ENCODE measurements at places on chromosomes 12 and 14.

- DNase-seq: no peak
Measured at GRCh38 chr12:84785951-84786350, 126.6 kb downstream of the SLC6A15 start.

- peak; percentile 75 for DNase-seq
Measured at GRCh38 chr12:95412482-95413311, 61.3 kb upstream of the METAP2 start.

GRCh38 chr12:75000120-75000519, 209.5 kb downstream of the KCNC2 start:
- no peak for DNase-seq

DNA sequence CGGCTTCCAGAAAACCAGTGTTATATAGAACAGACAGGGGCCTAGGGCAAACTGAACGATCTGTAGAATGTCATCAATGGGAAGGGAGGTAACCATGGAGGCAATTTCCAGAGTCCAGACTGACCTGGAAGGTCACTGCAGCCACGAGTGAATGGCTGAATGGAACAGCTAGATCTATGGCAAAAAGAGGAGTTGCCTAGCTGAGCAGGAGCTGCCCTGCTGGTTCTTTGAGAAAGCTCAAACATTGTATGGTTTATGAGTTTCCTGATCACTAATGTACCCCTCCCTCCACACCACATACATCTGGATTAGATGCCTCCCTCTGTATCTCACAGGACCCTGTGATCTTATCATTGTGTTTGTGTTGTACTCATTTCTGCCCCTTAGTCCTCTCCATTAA, 1.0 kb upstream of the RERG start:
- DNase-seq: no peak

DNA sequence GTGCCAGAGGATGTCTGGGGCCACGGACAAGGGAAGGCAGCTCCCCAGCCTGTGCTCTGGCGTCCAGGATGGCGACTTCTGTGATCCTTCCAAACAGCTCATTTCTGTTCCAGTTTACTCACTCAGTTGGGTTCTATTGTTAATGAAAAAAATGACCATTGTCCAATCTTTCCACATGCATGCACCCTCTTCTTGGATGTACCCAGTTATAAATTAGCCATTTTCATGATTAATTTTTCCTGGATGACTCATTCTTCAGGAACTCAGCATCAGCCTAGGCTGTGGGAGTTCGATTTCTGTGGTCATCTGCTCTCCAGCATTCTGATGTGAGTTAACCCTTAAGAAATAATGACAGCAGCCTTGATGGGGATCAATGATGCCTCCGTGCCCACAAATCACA, 926.8 kb downstream of the BCL11B start:
- DNase-seq: peak; percentile 11

- no peak for DNase-seq
Measured at GRCh38 chr14:20998139-20998538, 954 bp upstream of the SLC39A2 start.
